ENCODE measurements at places on chromosomes 7 and 10.

- DNase-seq = no peak
Measured at GRCh38 chr10:132892004-132892403, 50.4 kb downstream of the CFAP46 start.

- no peak for DNase-seq
Measured at GRCh38 chr10:5983774-5984173, 6.4 kb upstream of the IL15RA start.

DNA sequence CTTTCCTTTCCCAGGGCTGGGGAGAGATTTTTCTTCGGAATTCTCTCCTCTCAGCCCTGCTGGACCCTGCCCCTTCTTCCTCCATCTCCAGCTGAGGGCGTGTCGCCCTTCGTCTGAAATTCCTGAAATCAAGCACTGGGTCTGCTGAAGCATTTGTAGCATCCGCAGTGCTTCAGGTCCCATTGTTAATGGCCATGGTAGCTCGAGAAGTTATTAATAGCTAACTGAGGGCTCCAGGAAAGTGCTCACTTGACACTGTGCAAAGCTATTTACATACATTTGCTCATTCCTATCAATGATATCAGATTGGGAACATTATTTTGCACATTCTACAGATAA lies 515 bp downstream of the FAM149B1 start:
- DNase-seq = peak; percentile 56

GRCh38 chr7:35038354-35038753 lies 1.1 kb upstream of the DPY19L1 start:
- no peak for DNase-seq

- no peak for DNase-seq
Measured at GRCh38 chr7:123823898-123824753, 20.8 kb upstream of the HYAL4 start.

- DNase-seq = no peak
Measured at GRCh38 chr10:1657479-1657878, 79.8 kb downstream of the ADARB2 start.

DNA sequence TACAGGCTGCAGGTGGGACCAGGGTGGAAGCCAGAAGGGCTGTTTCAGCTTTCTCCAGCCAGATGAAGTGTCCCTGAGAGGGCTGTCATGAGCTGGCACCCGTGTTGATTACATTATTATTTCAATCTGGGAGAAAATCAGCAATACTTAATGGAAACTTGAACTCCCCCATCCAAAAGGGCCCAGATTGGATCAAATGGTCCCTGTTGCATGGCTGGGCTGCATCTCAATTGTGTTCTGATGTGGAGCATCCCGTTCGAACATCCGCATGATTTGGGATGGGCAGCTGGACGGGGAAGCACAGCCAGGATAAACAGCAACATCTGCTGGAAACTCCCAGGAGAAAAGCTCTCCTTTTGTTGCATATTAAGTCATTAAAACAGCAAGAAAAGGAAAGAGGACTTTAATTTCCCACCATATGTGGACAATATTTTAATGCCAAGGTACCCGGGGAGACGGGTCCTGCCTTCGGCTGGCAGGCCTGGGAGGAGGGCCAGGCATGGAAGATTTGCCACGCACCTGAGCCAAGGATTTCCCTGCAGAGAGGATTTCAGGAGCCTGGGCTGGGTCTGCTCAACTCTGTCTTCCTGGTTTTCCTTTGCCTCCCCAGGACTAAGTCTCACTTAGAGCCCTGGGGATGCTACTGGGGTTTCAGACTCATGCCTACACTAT lies 52.4 kb downstream of the NPTX2 start:
- DNase-seq = peak; percentile 90

DNA sequence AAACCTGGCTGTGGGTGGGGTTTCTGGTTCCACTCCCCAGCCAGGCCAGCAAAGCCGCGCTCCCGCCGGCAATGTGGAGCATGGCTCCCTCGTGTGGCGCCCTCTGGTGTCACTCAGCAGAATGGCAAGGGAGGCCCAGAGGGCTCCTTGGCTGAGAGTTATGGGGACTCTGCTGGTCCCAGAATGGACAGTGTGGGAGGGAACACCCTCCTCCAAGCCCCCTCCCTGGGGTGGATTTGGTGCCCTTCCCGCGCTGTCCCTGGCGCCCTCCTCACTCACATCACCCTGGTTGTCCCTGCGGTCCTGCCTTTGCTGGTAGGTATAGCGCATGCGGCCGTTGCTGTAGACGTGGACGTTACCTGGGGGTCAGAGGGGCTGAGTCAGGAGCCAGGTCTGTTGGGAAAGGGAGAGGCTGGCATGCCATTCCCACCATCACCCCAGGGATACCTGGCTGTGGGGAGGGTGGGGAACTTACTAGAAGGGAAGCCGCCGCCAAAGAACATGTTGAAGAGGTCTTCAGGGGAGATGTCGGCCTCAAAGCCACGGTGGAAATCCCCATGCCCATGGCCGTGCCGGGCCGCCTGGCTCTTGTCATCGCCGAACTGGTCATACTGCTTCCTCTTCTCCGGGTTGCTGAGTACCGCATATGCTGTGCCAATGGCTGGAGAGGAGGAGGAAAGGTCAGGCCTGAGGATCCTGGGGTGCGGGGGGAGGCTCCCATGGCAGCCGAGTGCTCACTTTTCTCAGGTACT lies 14.0 kb downstream of the DNAJB12 start:
- no peak for DNase-seq

DNA sequence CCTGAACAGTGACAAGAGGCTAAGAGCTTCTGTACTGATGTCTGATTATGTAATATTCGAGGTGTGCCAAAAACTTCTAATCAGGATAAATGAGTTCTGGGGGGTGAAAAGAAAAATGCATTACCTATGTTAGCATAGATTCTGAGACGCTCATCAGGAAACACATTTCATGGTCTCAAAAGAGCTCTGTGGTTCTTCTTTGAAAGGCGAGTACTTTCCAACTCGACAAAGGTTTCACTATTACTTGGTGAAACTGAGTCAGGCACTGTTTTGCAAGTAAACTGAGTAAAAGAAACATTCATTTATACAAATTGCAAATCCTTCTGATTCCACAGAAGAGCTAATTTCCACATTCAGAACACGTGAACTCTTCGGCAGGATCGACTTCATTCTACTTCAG lies 523.2 kb downstream of the GATA3 start:
- DNase-seq = no peak

DNA sequence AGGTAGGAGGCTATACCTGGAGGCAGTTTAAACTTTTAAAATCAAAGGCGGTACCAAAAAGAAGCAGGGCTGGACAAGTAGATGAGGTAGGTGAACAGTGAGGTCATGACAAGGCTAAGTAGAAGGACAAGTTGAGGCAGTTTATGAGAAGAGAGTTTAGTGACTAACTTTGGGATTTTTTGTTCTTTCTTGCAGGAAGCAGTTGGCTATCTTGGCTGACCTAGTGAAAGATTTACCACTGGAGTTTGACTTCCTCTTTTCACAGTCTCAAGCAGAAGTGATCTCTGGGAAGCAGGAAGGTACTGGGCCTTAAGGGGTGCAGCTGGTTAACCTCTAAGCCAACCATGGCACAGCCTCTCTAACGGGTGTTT lies 26.3 kb downstream of the ENTPD7 start:
- DNase-seq = no peak

GRCh38 chr7:69968969-69969556 lies 370.8 kb downstream of the AUTS2 start:
- DNase-seq = no peak

DNA sequence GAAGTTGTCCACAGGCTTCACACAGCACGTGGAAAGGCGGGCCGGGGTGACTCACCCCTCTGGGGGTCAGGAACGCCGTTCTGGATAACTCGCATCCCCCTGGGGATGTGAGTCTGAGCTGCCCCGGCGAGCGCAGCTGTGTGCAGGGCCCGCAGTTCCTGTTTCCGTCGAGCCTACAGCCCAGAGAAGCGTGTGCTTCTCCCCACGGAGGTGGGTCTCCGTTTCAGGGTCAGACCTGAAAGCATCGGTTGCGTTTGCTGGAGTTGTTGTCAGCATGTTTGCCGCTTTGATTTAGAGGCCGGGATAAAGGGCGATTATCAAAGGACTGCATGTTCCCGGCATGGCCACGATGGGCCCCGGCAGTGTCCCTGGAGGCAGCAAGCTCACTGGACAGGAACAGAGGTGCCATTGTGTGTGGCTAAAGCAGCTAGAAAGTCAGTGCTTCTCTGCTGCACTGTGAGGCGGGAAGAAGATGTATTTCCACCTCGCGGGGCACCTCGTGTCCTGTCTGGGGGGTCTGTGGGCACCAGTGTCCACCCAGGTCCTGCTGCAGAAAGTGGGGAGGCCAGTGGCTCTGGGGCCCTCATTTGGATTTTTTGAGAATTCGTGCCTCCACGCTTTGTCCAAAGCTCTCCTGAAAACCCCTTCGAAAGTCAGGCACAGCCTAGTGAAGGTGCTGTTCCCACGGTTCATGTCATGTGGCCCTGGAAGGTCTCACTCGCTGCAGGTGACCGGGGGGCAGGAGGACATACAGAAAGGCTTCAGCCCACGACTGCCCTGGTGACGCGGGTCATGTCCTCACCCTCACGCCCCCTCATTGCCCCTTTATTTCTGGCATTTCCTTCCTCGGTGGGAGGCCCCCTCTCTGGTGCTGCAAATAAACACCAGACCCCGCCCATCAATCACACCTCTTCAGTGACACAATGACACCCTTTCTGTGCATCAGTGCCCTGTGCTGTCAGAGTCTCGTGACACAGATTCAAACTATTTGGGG lies 27.4 kb upstream of the GDI2 start:
- DNase-seq = no peak

DNA sequence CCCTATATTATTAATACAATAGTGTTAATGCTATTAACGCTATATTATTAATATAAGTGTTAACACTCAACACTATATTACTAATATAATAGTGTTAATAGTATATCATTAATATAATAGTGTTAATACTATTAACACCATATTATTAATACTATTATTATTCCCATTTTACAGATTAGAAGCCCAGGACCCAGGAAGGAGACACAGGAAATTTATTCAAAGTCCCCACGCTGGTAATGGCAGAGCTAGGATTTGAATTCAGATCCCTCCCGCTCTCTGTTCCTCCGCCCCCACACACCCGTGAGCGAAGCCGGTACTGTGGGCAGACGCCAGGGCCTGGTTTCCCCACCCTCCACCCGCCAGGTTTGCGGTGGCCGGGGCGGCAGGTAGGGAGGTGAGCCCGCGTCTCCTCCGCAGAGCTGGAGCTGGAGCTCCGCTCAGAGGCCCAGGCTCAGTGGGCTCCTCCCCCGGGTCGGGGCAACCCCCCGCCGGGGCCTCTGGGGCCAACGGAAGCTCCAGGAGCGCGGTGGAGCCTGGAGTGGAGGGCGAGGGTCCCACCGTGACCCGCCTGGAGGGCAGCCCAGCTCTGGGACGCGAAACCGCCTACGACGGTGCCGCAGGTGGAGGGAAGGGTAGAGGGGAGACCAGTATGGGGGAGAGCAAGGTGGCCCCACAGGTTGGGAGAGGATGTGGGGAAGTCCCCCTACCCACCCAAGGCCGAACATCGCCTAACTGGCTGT lies at the start of gene TMEM225B:
Gene TMEM225B, plus strand, starts transcription at position 506 of the 740 bp plus-strand sequence. CDS start 6,122 bp downstream, outside the sequence.
- no peak for DNase-seq

- DNase-seq = no peak
Measured at GRCh38 chr7:143384661-143385631, 3.8 kb downstream of the ZYX start.

DNA sequence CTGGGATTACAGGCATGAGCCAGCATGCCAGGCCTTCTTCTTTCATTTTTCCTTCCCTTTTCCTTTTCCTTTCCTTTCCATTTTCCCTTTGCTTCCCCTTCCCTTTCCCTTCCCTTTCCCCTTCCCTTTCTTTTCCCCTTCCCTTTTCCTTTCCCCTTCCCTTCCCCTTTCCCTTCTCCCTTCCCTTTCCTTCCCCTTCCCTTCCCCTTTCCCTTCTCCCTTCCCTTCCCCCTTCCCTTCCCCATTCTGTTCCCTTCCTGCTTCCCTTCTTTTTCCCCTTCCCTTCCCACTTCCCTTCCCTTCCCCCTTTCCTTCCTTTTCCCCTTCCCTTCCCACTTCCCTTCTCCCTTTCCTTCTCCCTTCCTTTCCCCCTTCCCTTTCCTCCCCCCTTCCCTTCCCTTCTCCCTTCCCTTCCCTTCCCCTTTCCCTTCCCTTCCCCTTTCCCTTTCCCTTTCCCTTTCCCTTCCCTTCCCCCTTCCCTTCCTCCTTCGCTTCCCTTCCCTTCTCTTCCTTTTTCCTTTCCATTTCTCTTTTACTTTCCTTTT lies 712.2 kb upstream of the POM121L12 start:
- no peak for DNase-seq

- DNase-seq = no peak
Measured at GRCh38 chr7:151637781-151638261, 118.1 kb upstream of the RHEB start.

DNA sequence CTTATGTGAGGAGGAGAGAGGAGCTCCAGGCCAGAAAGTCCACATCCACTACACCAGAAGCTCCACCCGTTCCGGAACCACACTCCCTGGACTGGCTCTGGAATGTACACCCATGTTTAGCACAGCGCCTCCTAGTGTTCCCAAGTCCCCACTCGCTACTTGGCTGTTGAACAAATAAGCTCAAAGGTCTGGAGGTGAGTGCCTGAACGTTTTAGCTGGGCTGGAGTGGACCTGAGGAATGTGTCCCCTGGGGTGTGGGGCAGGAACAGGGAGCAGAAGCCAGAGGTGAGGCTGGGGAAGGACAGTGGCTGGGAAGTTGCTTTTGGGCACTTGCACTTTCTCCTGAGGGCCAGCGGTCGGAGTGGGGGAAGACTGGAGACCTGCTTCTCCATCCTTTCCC lies 164.1 kb upstream of the CDCA7L start:
- no peak for DNase-seq

- DNase-seq = no peak
Measured at GRCh38 chr7:123201901-123202300, 2.1 kb upstream of the SLC13A1 start.

DNA sequence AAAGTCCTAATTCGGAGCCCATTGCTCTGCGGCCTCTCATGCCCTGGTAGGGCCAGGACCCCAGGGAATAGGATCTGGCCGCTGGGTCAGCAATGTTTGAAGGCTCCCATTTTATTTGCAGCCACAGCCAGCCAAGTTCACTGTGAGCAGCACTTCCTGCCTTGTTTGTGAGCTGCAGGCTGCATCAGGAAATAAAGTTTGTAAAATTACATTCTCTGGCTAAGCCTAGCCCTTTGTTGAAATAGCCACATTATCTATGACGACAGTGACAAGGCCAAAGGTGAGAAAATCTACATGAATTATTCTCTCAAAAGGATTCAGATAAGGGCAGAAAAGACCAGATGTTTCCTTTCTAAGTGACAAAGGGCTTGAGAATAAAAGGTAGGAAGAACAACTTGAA lies 23.7 kb upstream of the ITGB1 start:
- DNase-seq = no peak

DNA sequence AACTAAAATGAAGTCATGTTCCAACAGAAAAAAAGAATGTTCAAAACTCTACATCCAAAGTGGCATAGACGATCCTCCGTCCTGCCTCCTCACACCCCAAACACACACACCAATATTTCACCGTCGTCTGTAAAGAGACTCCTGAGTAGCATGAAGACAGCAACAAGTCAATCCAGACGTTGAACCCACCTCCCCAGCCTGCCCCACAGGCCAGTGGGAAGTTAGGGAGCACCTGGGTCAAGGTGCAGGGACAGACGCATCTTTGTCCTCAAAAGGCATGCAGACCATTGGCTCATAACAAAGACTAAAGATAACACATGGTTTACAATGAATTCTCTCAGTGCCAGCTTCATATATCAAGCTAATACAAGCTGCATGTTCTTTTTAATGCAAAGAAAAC lies 396.5 kb downstream of the TCERG1L start:
- no peak for DNase-seq

GRCh38 chr7:81869670-81870069 lies 99.8 kb upstream of the HGF start:
- DNase-seq = no peak
